ENCODE measurements at places on chromosomes 7 and 10.

DNA sequence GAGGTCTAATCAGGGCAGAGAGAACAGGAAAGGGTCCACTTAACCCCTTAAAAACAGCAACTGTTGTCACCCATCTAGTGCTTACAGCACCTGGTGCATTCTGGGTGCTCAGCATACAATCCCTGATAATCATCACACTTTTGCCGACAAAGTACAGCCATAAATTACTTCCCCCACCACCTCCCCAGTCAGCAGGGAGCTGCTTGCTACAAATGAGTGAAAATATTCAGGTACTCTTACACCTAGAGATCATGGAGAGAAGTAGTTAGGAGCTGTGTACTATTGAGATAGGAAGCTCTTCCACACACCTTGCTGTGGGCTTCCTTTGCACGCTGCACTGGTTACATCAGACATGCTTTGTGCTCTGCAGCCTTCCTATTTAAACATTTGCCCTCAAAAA lies 723.5 kb upstream of the GALNT17 start:
- no peak for DNase-seq

- DNase-seq, result no peak
Observed at GRCh38 chr10:95789902-95790301, 33.9 kb downstream of the ENTPD1 start.

DNA sequence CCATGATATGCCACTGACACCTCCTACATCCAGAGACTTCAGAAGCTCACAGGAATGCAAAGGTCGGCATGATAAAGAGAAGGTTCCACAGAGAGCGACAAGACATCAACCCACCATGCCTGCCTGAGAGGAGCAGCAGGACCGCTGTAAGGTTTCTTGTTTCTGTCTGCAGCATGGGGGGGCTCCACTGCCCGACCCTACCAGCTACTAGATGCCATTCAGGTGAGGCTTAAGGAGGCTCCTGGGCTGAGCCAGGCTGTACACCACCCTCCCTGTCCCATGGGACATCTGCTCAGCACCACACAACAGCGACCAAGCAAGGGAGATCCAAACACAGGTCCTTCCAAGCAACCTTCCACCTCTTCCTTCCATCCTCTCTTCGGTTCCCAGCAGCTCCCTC lies 234.6 kb downstream of the TNS3 start:
- no peak for DNase-seq

- no peak for DNase-seq
Observed at GRCh38 chr7:25256333-25256819, 28.1 kb upstream of the NPVF start.

- DNase-seq, result no peak
Observed at GRCh38 chr7:114922026-114922651, at the start of gene MDFIC. Gene MDFIC, plus strand, starts transcription at chr7:114922094. Its CDS starts 940 bp downstream, at chr7:114923034.

All from fibroblast of skin of left biceps (primary cell).